ENCODE measurements at places on chromosomes 4 and X.
A peak's percentile ranks its signal among the peaks of the same experiment; 100 is the strongest.

- DNase-seq: no peak
Measured at GRCh38 chr4:7206911-7207567, 14.7 kb downstream of the SORCS2 start.

DNA sequence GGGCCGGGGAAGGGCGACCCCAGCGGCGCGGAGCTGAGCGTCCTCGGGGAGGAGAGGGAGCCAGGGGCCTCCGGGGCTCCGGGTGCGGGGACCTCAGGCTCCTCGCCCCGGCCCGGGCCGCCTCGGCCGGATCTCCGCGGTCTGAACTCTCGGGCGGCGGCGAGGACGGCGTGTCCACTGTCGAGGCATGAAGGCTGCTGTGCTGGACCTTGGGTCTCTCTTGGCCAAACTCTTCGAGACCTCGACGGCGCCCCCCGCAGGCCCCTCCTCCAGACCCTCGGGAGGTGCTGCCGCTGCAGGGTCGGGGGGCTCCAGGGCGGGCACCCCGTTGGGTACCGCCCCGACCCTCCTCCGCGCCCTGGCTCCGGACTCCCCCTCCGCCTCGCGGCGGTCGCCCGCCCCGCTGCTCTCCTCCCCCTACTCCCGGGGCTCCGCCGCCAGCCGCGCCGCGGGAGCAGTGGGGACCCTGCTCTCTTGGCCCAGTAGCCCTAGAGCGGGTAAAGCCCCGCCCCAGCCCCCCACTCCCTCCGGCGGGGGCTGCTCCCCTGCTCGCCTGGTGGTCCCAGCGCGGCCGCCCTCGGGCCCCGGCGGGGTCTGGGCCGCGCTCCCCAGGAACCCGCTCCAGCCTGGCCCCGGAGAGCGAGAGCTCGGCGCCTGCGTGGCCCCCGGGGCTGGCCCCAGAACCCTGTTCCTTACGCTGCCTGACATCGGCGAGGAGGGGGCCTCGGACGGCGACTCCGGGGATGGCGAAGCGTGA lies 564 bp downstream of the FAM149A start:
- no peak for DNase-seq

GRCh38 chr4:18691431-18692200 lies 670.1 kb upstream of the LCORL start:
- peak; percentile 44 for DNase-seq

DNA sequence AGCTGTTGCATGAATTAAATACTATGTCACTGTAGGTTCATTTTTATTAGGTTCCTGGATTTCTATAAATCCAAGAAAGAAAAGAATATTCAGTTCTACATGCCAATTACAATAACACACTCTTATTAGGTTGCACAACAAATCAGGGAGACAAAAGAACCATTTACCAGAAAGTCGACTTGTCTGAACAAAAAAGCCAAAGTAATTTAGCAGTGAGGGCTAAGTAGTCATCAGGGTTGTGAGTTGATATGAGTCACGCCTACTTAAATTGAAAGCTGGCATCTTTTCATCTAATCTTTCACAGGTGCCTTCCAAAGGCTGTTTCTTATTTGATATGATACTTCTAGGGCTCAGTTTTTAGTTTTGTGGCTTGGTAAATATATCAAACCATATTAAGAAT lies 25.4 kb upstream of the GNRHR start:
- DNase-seq: no peak

- peak; percentile 37 for DNase-seq
Measured at GRCh38 chr4:47686294-47686872, 151.5 kb downstream of the CORIN start.

- peak; percentile 86 for DNase-seq
Measured at GRCh38 chr4:57504139-57504538, 394.0 kb upstream of the IGFBP7 start.

GRCh38 chrX:64229154-64229553 lies 1.3 kb downstream of the ASB12 start:
- DNase-seq: no peak

- DNase-seq: no peak
Measured at GRCh38 chr4:188107931-188108843, 1.2 kb downstream of the TRIML2 start.

GRCh38 chr4:153122855-153123254 lies 81.4 kb upstream of the TRIM2 start:
- no peak for DNase-seq
